Endothelial cell (in vitro differentiated cells): ENCODE measurements at places on chromosomes 3 and 15.

DNA sequence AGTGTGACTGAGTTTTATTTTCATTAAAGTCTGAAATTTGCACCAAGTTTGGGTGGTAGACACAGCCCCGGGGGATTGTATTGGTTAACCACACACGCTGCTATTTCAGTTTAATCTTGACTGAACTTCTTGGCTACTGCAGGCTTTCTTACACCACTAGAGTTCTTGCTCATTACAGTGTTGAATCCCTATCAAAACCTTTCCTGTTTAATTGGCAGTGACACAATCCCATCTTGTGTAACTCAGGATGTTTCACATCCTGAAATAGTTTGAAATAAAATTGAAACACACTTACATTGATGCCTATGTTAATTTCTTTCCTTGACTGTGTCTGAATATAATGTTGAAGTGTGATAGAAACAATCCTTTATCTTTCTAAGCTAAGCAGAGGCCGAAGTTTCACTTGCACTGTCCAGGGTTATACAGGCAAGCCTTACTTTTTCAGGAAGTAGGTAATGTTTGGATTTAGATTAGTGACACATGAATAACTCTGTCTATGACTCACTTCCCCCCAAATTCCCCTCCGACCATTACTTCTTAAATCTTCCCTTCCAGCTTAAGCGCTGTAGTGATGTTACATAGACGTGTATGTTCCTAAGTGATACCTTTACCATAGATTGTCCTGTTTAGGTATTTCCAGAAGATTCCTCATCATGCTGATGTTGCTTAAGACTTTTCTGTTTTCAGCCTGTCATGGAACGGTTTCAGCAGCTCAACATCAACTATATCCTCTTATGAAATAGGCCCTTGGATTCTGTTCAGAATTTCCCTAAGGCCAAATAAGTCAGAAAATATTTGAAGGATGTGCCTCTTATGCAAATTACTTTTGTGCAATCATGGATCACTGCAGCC is 16.8 kb downstream of the ATG7 start:
- H3K4me1 ChIP-seq = peaks cover 17% of the 10 kb centered on the region
- DNase-seq = no peak
- H3K27ac ChIP-seq = peak overlapping the region; percentile 61

GRCh38 chr3:117589454-117589853 is 879.9 kb downstream of the TUSC7 start:
- no peak for DNase-seq
- no peaks in the 10 kb centered on the region for H3K36me3 ChIP-seq
- no peak overlapping the region for H3K4me3 ChIP-seq
- peaks cover 7% of the 10 kb centered on the region for H3K4me1 ChIP-seq

- no peaks in the 10 kb centered on the region for H3K4me1 ChIP-seq
- no peak overlapping the region for H3K4me3 ChIP-seq
- no peak for DNase-seq
- H3K27ac ChIP-seq = no peak overlapping the region
Observed at GRCh38 chr3:97871186-97871585, 49.4 kb downstream of the CRYBG3 start.

- H3K27me3 ChIP-seq = peaks cover 6% of the 10 kb centered on the region
- no peak overlapping the region for H3K27ac ChIP-seq
Observed at GRCh38 chr3:161108840-161109239, 3.7 kb upstream of the B3GALNT1 start.

DNA sequence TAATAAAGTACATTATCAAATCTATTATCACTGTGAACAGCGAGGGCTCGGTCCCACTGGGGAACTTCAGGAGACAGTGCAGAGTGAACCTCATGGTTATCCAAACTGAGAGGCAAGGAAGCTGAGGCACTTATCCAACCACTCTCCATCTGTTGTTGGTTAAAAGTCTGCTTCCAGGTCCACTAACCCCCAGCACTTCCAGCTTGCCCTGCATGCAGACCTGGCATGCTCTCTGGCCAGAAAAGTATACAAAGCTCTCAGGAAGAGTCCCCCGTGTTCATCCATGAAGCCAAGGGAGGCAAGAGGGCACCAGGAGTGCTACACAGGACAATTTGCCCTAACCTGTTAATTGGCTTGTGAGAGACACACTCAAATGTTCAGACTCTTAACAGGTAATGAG is 36.0 kb downstream of the FBN1 start:
- H3K36me3 ChIP-seq = peaks cover 17% of the 10 kb centered on the region
- no peak overlapping the region for H3K27ac ChIP-seq
- H3K4me3 ChIP-seq = no peak overlapping the region
- H3K27me3 ChIP-seq = no peaks in the 10 kb centered on the region

DNA sequence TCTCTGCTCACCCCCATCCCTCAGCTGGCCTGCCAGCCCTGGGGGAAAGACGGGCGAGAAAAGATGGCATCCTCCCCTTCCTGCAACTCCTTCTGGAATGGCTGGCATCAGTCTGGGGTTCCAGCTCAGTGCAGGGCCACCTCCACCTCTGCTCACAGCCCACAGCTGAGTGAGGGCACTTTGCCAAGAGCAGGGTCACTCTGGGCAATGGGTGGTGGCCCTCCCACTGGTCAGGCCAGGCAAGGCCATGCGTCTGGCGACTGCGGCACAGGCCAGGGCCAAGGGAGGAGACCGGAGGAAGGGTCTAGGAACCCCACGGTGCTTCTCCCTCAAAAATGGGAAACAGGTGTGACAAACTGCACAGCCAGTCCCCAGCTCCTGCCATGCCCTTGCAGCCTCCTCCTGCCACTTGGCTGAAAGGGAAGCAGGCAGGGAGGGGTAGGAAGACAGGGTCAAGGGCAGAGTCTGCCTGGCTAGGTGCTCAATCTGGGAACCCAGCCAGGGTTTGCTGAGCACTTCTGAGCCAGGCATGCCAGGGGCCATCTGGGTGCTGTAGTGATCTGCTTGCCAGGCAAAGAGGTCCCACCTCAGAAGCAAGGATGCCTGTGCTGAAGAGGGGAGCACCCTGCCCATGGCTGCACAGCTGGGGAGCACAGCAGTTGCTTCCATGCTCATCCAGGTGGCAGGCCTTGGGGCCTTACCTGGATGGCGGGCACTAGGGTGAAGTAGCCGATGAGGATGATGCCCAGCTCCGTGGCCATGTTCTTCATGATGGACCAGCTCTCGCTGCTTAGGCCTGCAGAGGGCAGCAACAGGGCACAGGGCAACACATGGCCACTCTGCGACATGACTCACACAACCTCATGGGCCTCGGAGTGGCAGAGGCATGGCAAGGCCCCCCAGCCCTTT is 41.2 kb downstream of the PTPN23 start:
- H3K27me3 ChIP-seq = peaks cover 11% of the 10 kb centered on the region
- H3K4me1 ChIP-seq = peaks cover 7% of the 10 kb centered on the region
- peak overlapping the region; percentile 99 for H3K27ac ChIP-seq
- no peak overlapping the region for H3K4me3 ChIP-seq
- DNase-seq = no peak
- H3K36me3 ChIP-seq = peaks cover 12% of the 10 kb centered on the region

DNA sequence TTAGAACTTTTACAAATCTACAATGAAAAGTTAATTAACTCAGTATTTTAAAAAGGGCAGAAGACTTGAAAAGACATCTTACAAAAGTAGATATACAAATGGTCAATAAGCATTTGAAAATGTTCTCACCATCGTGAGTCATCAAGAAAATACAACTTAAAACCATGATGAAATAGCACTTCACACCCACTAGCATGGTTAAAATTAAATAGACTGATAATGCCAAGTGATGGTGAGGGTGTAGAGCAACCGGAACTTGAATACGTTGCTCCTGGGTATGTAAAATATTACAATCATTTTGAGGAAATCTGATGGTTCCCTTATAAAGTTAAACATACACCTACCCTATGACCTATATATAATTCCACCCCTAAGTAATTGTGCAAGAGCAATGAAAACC is 319.8 kb upstream of the UMPS start:
- H3K27ac ChIP-seq = no peak overlapping the region
- no peaks in the 10 kb centered on the region for H3K4me1 ChIP-seq
- no peak overlapping the region for H3K4me3 ChIP-seq
- no peak for DNase-seq

DNA sequence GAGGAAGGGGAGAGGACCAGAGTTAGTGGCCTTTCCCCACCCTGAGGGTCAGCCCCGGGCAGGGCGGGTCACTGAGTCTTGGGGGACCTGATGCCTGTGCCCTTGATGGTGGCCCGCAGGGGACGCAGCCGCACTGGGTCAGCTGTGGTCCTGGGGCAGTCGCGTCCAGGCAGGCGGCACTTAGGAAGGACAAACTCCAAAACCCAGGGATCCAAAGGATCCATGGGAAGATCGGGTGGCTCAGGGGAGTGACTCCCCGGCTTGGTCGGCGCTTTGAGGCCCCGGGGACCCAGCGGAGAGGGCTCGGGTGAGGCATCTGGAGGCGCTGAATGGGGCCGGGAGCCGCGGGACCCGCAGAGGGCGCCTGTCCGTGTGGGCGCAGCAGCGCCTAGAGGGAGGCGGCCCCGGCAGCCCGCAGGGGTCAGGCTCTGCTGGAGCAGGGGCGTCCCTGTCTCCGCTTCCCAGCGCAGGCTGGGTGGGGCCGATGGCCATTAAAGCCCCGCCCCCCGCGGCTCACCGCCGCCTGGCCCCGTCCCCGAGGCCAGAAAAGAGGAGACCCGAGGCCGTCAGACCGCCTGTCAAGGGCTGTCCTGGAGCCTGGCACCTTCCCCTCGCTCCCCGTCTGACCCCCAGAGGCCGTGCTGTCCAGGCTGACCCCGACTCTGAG is 17.5 kb downstream of the CIDEC start:
- peaks cover 6% of the 10 kb centered on the region for H3K27me3 ChIP-seq
- H3K27ac ChIP-seq = no peak overlapping the region
- no peaks in the 10 kb centered on the region for H3K4me1 ChIP-seq

GRCh38 chr3:136994772-136995516 is 37.2 kb downstream of the IL20RB start:
- H3K27me3 ChIP-seq = peaks cover 5% of the 10 kb centered on the region
- no peaks in the 10 kb centered on the region for H3K36me3 ChIP-seq
- no peak for DNase-seq
- H3K4me1 ChIP-seq = no peaks in the 10 kb centered on the region
- H3K27ac ChIP-seq = no peak overlapping the region

GRCh38 chr15:61079529-61079928 is 149.6 kb downstream of the RORA start:
- peaks cover 5% of the 10 kb centered on the region for H3K36me3 ChIP-seq
- DNase-seq = no peak
- H3K27me3 ChIP-seq = no peaks in the 10 kb centered on the region
- peaks cover 11% of the 10 kb centered on the region for H3K4me1 ChIP-seq

- H3K27ac ChIP-seq = no peak overlapping the region
- H3K4me3 ChIP-seq = no peak overlapping the region
- H3K4me1 ChIP-seq = no peaks in the 10 kb centered on the region
- H3K36me3 ChIP-seq = no peaks in the 10 kb centered on the region
- DNase-seq = no peak
- no peaks in the 10 kb centered on the region for H3K27me3 ChIP-seq
Observed at GRCh38 chr15:71096676-71097075, 18.6 kb upstream of the THSD4 start.

DNA sequence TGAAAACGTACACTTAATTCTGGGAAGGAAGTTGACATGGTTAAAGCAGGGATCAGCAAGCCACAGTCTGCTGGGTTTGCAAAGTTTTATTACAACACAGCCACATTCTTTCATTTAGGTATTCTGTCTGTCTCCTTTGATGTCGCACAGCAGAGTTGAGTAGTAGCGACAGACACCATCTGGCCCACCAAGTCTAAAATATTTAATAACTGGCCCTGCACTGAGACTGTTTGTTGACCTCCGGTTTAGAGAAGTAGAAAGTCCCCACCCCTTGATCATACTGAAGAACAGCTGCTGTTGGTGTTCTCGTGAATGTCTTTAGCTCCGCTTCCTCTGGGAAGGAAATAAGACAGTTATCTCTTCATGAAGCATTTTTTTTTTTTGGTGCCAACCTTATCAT is 66.2 kb downstream of the MCTP2 start:
- no peaks in the 10 kb centered on the region for H3K4me1 ChIP-seq
- H3K36me3 ChIP-seq = no peaks in the 10 kb centered on the region

DNA sequence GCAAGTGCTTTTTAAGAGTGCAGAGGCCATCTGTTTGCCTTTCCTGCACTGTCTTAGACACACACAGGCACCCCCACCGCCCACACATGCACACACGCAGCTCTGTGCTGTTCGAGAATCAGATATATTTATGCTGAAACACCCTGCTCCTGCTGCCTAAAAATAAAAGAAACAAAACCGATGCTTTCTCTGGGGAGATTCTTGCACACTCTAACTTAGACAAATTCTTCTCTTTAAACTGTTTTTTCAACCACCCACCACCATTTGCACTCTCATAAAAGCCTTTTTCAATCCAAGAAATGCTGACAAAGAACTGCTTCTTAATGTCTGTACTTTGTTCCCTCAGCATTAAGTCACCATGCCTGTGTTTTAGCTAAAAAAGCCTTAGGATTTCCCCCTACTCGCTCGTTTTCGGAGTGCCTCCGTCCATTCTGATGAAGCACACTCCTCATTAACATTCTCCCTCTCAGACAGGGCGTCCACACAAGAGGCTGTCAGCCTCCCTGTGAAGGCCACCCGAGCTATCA is 26.2 kb downstream of the SLC12A8 start:
- H3K27me3 ChIP-seq = peaks cover 4% of the 10 kb centered on the region
- H3K4me3 ChIP-seq = no peak overlapping the region
- no peak for DNase-seq
- H3K4me1 ChIP-seq = no peaks in the 10 kb centered on the region
- H3K36me3 ChIP-seq = no peaks in the 10 kb centered on the region
- no peak overlapping the region for H3K27ac ChIP-seq

DNA sequence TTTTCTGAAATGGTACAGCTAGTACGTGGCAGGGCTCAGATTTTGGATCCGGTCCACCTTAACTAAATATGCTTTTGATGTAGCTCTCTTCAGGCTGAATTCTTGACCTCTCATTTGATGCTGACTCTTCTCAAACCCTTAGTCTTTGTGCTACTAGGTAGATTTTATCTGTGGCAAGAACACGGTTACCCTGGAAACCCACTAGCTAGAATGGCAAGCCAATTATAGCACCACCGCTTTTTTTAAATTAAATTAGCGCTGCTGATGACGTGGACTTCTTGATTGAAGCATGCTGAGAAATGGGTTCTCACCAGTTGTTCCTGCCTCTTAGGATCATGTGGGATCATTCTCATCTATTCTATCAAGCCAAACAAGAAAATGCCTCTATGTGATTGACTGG is 421.5 kb downstream of the LPP start:
- H3K36me3 ChIP-seq = no peaks in the 10 kb centered on the region
- H3K27me3 ChIP-seq = no peaks in the 10 kb centered on the region
- no peak overlapping the region for H3K4me3 ChIP-seq
- no peak for DNase-seq
- no peak overlapping the region for H3K27ac ChIP-seq

DNA sequence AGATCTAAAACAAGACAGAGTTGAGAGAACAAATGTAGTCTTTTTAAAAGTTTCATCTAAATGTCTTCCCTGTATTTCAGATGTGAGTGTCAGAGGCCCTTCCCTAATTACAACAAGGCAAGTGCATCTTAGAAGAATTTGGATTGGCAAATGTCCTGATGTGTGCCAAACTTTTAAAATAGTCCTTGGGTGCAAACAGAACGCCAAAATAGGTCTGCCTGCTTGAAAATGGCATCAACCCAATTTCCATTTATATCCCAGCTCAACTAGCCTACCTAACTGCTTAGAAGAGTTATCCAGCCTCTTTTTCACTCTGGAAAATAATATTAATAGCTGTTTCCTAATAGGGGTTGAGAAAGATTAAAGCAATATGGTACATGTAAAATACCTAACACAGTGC is 311.8 kb upstream of the ARRDC4 start:
- peaks cover 3% of the 10 kb centered on the region for H3K4me1 ChIP-seq
- H3K27ac ChIP-seq = no peak overlapping the region
- DNase-seq = no peak
- no peaks in the 10 kb centered on the region for H3K36me3 ChIP-seq
- H3K4me3 ChIP-seq = no peak overlapping the region

GRCh38 chr3:43327582-43327979 is 41.2 kb downstream of the SNRK start:
- no peak for DNase-seq
- H3K27ac ChIP-seq = no peak overlapping the region
- no peak overlapping the region for H3K4me3 ChIP-seq
- H3K27me3 ChIP-seq = no peaks in the 10 kb centered on the region
- H3K36me3 ChIP-seq = peaks cover 28% of the 10 kb centered on the region
